ENCODE measurements at places on chromosomes 5 and 9.
A peak's percentile ranks its signal among the peaks of the same experiment; 100 is the strongest.

DNA sequence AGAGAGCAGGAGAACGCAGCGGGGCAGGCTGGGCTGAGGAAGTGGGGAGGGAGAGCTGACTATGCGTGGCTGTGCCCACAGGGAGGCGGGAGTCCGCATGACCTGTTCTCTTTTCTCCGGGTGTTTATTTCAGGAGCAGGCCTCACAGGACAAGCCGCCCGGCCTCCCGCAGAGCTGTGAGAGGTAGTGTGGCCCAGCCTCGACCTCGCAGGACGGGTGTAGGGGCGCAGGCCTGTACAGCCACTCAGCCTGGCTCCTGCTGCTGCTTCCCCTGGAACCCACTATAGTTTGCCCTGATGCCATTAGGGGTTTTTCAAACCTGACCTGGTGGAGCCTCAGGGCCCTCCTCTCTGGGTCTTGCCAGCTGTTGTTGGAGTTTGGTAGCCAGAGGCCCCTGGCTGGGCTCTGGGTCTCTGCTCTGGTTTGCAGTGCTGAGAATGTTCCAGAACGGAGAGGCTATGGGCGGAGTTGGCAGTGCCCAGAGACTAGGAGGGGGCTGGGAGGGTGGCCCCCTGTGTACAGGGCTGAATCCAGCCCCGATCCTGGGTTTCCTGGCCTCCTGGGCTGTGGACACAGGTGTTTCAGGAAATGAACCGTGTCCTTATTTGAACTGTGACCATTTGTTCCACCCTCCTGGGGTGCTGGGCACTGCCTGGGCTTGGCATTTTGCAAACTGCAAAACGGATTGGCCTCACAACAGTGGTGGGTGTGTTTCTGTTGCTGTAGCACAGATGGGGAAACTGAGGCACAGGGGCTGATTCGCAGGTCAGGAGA is 78.8 kb downstream of the WNK2 start:
- DNase-seq, result peak; percentile 45

DNA sequence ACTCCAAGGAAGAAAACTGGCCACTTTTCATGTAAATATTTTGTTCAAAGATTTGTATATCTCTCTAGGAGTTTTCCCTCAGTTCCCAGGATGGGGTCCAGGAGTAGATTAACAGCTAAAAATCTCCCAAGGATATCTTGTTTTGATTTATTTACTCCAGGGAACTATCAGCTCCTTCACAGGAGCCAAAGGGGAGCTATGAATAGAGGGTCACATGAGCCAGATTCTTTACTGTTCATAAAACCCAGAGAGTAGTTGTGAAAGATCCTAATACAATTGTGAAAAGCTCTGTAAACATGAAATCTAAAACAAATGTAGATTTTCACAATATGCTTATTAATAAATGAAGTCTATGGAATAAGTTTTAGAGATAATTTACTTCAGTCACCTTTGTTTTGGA is 16.9 kb downstream of the DIMT1 start:
- no peak for DNase-seq

GRCh38 chr9:133375116-133375723 is 640 bp downstream of the SURF4 start:
- DNase-seq, result peak; percentile 50

DNA sequence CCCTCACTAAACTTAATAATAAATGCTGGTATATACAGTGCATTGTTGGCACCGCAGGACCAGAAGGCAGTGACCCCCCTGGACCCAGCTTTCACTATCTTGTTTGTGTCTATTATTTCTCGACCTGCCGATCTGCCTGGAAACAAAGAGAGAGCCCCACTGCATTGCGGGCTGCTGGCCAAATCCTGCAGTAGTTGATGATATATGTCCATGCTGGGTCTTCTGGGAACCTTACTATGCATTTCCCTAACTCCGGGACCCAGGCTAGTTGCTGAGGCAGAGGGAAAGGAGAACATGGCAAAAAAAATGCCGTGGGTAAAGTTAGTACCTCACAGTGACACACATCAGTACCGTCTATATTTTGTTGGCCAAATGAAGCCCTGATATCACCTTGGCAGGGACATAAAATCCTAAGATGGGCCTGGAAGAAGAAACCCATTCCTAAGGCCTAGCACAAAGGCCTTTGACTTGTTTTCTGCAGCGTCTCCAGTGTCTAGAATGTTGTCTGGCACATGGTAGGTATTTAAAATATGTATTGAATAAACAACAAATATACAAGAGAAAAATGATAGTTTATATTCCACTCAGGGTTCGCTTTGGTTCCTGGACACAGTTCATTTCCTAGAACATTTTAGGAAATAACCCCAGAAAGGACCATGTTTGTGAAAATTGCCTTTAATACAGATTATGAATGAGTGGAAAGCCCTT is 46.1 kb downstream of the NMUR2 start:
- no peak for DNase-seq

GRCh38 chr9:86389628-86390027 is 35.4 kb upstream of the TUT7 start:
- DNase-seq, result no peak

GRCh38 chr5:169390265-169390664 is 89.3 kb upstream of the SLIT3 start:
- no peak for DNase-seq

DNA sequence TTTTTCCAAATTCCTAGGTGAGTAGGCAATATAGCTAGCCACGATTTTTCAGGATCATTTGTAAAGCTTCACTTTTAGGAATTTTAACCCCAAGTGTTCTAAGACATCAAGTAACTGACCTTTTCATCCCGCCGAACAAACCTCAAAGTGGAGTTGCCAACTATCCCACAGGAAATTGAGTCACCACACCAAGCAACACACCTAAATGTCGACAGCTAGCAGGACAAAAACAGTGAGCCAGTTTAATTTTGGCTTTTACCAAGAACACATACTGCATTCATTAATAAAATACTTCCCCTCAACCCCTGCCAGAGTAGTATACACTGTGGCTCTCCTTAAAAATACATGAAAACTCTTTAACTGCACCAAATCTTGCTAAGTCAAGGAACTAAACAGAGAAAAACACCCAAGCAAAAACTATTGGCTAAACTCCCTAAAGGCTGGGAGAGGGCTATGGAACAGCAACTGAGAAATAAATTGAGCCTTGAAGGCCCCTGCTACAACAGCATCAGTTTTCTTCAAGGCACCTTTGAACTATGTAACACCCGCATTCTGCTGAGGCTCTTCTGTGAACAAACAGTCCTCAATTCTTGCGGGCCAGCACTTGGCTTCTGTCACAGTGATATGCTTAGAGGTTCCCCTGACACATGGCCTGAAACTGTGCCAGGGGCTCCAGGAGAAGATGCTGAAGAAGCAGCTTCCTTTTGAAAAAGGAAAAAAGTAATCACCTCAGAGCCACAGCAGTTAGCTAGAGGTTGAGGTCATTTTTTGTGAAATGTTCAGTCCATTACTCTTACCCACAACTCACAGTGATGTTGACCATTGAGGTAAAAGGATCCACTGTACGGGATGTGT is 459.6 kb downstream of the RAB3C start:
- no peak for DNase-seq

DNA sequence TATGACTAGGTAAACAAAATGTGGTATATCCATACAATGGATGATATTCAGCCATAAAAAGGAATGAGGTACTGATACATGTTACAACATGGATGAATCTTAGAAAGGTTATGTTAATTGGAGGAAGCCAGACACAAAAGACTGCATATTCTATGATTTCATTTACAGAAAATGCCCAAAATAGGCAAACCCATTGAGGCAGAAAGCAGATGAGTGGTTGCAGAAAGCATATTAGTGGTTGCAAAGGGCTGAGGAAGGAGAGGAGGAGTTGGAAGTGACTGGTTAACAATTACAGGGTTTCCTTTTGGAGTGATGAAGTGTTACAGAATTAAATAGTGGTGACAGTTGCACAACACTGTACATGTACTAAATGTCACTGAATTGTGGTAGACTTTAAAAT is 17.7 kb downstream of the PLGRKT start:
- DNase-seq, result no peak

- DNase-seq, result no peak
Measured at GRCh38 chr9:24939109-24939850, 393.6 kb upstream of the IZUMO3 start.

GRCh38 chr5:50733741-50734140 is 67.3 kb downstream of the PARP8 start:
- no peak for DNase-seq

DNA sequence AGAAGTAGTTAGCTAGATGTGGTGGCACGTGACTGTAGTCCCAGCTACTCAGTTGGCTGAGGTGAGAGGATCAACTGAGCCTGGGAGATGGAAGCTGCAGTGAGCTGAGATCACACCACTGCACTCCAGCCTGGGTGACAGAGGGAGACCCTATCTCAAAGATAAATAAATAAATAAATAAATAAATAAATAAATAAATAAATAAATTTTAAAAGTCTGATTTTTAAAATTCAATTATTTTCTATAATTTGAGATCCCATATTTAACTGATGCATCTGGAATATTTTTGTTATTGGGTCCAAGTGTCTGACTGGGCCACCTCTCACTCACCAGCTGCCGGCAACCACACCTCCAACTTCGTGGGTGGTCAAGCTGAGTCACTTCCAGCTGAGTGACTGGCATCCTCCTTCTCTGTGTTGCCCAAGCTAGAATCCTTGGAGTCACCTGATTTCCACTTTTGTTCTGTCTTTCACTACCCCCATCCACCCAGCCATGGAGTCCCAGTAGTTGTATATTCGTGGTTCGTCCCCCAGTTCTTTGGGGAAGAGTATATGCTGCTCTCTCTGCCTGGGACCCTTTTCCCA is 70.9 kb downstream of the EGFLAM start:
- DNase-seq, result no peak

DNA sequence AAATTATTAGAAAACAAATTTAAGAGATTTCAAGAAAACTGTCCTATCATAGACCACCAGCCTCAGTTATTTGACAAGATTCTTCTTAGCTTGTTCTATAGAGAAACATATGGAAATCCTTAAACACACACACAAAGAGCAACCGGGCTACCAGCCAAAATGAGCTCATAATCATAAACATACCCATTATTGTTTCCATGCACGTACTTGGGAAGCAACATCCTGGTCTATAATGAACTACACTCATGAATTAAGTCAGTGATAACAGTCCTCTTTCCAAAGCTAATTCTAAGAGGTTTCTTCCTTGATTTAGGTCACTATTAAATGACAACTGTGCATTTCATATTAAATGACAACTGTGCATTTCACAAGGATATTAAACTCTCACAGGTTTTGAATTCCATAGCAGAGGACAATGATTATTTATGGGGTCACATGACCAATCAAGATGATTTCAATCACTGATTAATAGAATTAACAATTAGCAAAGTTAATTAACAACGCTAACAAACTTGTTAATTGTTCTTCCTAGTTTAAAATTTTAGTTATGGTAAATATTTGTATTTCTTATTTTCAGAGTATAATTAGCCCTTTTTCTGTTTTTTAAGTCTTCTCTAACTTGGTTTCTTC is 77.0 kb downstream of the OXCT1 start:
- DNase-seq, result no peak

GRCh38 chr5:137599457-137599856 is 100.3 kb upstream of the SPOCK1 start:
- DNase-seq, result no peak

DNA sequence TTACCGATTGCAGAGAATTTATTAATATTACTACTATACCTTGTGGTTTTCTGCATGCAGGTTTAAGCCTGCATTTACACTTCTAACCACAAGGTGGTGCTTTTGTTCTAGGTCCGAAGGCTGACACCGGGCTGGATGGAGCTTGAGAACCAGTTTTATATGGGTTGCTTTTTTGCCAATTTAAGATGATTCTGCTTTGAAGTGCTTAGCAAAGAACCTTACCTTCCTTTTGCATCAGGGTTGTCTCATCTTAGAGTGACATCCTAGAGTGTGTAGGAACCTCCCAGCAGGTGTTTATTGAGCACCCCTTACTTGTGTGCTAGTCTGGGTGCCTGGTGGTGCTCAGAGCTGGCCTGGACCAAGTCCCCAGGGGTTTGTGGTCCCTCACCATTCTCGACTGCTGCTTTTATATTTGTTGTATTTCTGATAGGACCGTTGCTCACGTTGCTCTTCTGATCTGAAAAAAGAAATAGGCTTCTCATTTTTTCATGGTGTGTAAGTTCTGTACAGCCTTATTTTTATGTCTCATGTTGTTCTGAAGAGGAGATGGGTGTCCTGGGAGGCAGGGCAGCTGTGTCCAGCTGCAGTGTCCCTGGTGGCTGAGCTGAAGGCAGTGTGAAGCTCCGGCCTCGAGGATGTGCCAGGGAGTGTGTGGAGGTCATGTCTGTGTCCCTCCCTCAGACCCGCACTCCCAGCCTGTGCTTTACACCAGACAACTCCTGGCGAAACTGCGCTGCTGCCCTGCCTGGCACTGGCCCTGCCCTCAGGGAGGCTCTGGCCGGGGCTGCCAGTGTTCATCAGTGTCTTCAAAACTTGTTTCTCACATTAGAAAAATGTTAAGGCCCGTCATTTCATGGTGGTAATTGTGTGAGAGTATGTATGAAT is 54.3 kb downstream of the EHMT1 start:
- DNase-seq, result no peak

- no peak for DNase-seq
Measured at GRCh38 chr9:88990729-88991065, 571 bp upstream of the S1PR3 start.

- DNase-seq, result no peak
Measured at GRCh38 chr5:94660506-94660905, 42.0 kb downstream of the SLF1 start.

DNA sequence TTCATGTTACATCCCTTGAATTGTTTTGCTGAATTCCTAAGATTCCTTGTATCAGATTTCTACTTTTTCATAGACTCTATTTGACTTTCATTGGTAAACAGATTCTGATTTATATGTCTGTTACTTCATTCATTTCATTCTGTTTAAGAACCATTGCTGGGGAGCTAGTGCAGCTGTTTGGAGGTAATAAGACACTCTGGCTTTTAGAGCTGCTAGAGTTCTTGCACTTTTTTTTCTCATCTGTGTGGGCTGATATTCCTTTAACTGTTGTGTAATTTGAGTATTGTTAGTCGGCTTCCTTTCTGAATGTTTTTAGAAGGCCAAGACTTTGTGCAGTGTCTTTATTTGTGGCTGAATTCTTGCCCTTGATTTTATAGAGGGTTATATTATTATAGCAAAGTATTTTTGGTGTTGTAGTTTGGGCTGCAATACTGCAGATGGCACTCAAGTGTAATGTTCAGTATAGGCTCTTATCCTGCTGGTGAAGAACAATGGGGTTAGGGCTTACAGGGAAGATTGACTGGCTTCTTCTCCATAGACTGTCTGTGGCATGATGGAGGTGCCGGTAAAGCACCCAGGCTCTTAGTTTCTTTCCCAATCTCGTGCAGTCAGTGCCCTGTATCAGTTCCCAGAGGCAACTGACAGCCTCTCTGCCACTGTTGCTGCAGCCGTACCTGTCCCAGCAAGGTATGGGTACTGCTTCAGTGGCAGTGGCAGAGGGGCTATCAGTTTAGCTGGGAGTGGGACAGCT is 162.2 kb downstream of the OXCT1 start:
- DNase-seq, result no peak

GRCh38 chr5:66406761-66407336 is 189.3 kb upstream of the MAST4 start:
- DNase-seq, result no peak

GRCh38 chr9:21473236-21473635 is 8.9 kb downstream of the IFNE start:
- DNase-seq, result no peak
